Dermis microvascular lymphatic vessel endothelial cell (primary cell): ENCODE measurements at places on chromosomes 2 and 18. TPM values are rescaled to one million over a fixed set of nuclear protein-coding genes. Genes with fewer than 3 reads are reported as not detected.

- DNase-seq, result peak; percentile 96
Observed at GRCh38 chr18:68840554-68841263, 42.8 kb downstream of the CCDC102B start.

DNA sequence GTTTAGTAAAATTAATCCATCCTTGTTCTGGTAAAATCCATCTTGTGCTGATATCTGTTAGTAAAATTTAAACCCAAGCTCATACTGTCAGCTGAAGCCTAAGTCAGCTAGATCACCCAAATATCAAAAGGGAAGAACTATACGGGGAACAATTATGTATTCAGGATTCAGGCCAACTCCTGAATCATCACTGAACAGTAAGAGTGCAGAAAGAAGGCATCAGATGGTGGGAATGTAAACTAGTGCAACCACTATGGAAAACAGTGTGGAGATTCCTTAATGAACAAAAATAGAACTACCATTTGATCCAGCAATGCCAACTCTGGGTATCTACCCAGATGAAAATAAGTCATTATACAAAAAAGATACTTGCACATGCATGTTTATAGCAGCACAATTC lies 81.8 kb downstream of the RAPGEF4 start:
- DNase-seq, result no peak

DNA sequence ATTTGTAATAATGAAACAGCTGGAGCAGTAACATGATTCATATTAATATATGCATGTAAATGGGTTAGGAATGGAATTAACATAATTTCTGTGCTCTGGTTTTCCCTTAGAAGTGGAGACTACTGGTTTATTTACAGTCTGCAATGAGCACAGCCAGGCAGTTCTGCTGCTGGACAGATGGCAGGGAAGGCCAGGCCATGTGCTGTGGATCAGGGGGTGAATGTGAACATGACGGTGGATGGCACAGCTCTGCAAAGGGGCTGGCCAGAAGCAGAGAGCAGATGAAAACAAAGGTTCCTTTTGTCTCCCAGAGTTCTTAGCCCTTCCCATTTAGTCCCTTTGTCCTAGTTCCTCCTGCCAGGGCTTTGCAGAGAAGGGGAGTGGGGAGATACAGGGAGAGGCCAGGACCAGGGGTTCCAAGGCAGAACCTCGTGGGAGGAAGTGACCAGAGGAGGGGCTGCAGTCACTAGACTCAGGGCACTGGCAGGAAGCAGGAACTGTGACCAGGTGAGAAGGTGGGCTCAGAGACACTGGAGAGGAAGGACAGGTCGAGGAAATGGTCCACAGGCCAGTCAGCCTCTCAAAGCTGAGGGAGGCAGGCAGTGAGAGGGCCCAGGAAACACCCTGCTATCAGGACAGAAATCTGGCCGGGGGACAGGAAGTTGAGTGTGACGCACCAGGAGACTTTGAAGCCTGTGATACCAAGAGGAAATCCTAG lies 112.9 kb upstream of the ATP8B1 start:
- DNase-seq, result no peak

DNA sequence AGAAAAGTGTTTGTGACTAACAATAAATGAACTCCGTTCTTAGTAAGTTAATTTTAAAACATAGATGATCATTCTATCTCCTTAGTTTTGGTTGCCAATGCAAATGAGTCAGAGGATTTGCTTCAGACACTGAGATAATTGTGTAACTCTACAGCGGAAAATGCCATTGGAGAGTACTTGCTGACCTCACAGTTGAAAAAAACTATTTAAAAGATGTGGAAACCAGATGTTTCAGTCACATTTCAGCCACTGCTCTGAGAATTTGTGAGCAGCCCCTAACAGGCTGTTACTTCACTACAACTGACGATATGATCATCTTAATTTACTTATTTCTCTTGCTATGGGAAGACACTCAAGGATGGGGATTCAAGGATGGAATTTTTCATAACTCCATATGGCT lies at the start of gene TNFAIP6:
Gene TNFAIP6 (plus strand): TSS at position 234 of the 400 bp plus-strand sequence. CDS start 75 bp downstream, at position 309.
- DNase-seq, result no peak

GRCh38 chr2:71658771-71659170 lies 205.4 kb downstream of the DYSF start:
- DNase-seq, result no peak

GRCh38 chr2:27209621-27210401 lies 2.0 kb upstream of the ATRAID start:
- no peak for DNase-seq

Gene APCDD1
- total RNA-seq, result 0.25 TPM in 1 of 2 replicates, not detected in the other

Gene INO80D
- total RNA-seq, result 6.0 and 7.0 TPM in 2 replicates

Gene PMAIP1
- 20.9 and 38.1 TPM in 2 replicates for total RNA-seq

Gene VAMP5
- total RNA-seq, result 89.2 and 109 TPM in 2 replicates

Gene ADCY3
- 19.2 and 24.5 TPM in 2 replicates for total RNA-seq

Gene SKA1
- total RNA-seq, result 2.9 and 10.3 TPM in 2 replicates

Gene CHRNA1
- 0.63 and 0.90 TPM in 2 replicates for total RNA-seq

Gene TGFA
- total RNA-seq, result 8.0 and 14.5 TPM in 2 replicates

Gene ATF2
- 37.6 and 41.1 TPM in 2 replicates for total RNA-seq
